ENCODE measurements at places on chromosomes 12 and 14.

DNA sequence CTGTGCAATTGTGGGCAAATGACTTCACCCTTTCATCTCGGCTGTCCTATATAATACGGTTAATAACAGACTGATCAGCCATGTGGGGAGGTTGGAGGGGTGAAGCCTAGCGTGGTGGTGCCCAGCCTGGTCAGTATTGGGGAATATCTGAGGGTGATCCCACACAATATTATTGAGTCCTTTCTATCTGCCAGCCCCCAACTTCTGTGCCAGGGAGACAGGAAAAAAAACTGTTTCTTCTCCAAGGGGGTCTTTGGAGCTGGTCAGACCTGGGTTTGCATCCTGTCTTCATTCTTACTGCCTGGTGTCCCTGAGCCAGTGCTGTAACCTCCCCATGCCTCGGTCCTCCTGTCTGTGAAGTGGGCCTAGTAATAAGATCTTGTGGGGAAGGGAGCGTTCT lies 6.5 kb downstream of the CYP46A1 start:
- no peak for DNase-seq

DNA sequence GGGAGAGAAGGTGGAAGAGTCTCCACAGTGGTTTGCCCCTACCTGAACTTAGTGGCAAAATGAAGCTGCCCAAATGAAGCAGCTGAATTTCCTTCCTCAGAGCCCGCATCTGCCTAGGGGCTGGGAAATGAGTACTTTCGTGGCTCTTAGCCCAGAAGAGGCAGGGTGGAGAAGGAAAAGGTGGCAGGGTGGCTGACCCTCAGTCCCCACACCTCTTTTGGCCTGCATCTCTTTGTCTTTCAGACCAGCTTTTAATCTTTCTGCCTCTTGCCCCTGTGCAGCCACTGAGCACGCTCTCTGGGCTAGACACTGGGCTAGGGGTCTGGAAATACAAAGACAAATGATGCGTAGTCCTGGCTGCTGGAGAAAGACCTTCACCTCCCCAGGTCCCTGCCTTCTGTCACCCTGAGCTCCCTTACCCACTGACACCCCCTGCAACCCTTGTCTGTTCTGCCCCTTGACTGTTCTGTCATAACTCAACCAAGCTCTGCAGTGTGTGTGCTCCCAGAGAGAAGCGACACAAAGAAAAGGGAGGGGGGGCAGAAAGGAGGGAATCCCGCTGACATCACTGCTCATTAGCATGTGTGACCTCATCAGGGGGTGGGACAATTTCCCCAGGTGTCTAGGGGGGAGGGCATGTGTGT lies 371 bp upstream of the REM2 start:
- DNase-seq = peak; percentile 29

GRCh38 chr12:107351713-107352112 lies 258.4 kb upstream of the CRY1 start:
- no peak for DNase-seq

GRCh38 chr12:11877869-11878780 lies 192.6 kb upstream of the BCL2L14 start:
- no peak for DNase-seq

- peak; percentile 7 for DNase-seq
Observed at GRCh38 chr14:35821564-35822411, 4.3 kb upstream of the BRMS1L start.

GRCh38 chr12:32052212-32052713 lies 54.4 kb upstream of the BICD1 start:
- no peak for DNase-seq

DNA sequence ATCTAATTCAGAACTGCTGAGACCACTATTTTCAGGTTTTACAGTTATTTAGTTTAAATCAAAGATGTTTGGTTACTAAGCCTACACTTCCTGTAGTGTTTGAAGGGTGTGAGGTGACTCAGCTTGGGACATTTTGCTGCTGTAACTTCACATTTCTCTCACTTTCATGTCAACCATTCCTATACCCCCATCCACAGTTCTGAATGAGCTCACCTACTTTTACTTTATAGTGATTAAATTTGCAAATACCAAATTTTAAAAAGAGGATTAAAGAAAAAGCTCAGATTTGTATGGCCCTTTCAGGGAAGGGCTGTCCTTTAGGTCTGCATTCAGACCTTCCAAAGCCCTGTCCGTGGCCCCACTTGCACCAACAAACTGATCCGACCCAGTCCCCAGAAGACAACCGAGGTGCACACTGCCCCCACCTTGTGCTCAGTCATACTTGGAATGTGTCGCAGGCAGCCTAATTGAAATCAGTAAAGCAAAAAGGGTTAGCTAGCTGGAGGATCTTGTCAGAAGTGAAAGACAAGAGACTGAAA lies 174.4 kb downstream of the MON2 start:
- DNase-seq = no peak

DNA sequence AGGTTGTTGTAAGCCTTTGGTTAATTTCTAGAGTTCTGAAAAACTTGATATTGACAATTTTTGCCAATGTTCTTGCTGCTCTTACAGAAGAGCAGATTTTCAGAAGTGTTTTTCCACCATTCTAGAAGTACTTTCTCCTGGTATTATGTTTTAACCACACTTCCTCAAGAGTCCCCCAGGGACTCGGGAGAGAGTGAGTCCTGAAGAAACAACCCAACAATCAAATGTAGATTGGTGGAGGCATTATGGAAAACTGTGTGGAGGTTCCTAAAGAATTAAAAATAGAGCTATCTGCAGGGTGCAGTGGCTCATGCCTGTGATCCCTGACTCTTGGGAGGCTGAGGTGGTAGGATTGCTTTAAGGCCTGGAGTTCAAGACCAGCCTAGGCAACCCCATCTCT lies 26.7 kb downstream of the OR10P1 start:
- DNase-seq = no peak

DNA sequence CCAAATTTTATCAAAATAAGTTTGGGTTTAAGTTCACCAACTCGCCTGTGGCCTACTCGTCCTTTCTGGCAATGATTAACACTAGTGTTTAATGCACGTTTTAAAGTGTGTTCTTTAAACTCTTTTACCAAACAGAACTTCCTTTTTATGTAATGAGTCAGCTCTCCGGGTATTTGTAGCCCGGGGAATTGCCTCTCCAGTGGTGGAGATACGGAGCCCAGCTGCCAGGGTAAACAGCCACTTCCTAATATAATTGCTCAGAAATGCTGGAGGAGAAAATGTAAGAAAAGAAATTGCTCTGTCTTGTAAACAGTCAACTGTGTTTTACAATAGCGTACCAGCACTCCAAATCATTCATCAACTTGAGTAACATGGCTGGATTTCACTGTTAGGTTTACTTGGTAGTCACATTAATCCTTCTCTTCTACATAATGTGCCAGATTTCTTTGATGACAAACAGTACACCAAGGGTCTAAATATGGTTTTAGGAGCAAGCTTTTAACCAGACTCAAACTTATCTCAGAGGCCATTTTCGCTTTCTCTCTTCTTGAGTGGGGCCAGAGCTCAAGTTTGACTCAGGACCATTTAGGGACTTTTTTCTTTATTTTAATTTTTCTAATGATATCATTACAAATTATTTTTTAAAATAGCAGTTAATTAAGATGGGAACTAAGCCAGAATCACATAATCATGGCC lies 101.2 kb upstream of the SLC38A2 start:
- no peak for DNase-seq
